ENCODE measurements at places on chromosomes 13 and 19. TPM values are rescaled to one million over a fixed set of nuclear protein-coding genes. Genes with fewer than 3 reads are reported as not detected.

Gene ZIK1
- not detected for total RNA-seq

Gene SPACA4
- total RNA-seq: not detected

Gene SIGLECL1
- total RNA-seq: not detected

Gene ZNF726
- total RNA-seq: 0.61 TPM

Gene KCNRG
- total RNA-seq: 0.29 TPM

Gene SIGLEC12
- total RNA-seq: not detected

Gene GDF15
- 63.2 TPM for total RNA-seq

Gene TMC4
- 1.7 TPM for total RNA-seq

Gene ZSCAN1
- not detected for total RNA-seq

Gene RB1
- total RNA-seq: 11.9 TPM

Gene ZNF534
- not detected for total RNA-seq

Measured in A549 treated with CORT108297 at 1 μM for 4 hours (cell line).